ENCODE measurements at places on chromosomes 7 and 10. TPM values are rescaled to one million over a fixed set of nuclear protein-coding genes. Genes with fewer than 3 reads are reported as not detected.

Gene CALML5
- not detected for total RNA-seq

Gene CTAGE4
- total RNA-seq: 0.25 TPM

Gene LRIT1
- total RNA-seq: not detected

Gene LEP
- total RNA-seq: not detected

Gene MRLN
- total RNA-seq: 0.49 TPM

Gene MKI67
- total RNA-seq: 4.2 TPM

Gene PDE6C
- total RNA-seq: not detected

Gene C10orf62
- not detected for total RNA-seq

Gene PWWP2B
- 5.7 TPM for total RNA-seq

Gene CCL24
- not detected for total RNA-seq

Gene MYL10
- not detected for total RNA-seq

Gene IGFBP1
- total RNA-seq: 0.25 TPM

Gene RTKN2
- 3.7 TPM for total RNA-seq

Gene PAX4
- total RNA-seq: not detected

Gene ZNF736
- 35.7 TPM for total RNA-seq

Gene KRIT1
- total RNA-seq: 68.4 TPM

Gene PIK3CG
- total RNA-seq: 0.98 TPM

Gene HIPK2
- total RNA-seq: 20.4 TPM

Gene PRTFDC1
- 24.3 TPM for total RNA-seq

Gene CDHR3
- 11.6 TPM for total RNA-seq

Gene NEURL1
- 26.8 TPM for total RNA-seq

Gene C10orf120
- total RNA-seq: not detected

Gene SPOCK2
- 25.8 TPM for total RNA-seq

Gene HYAL4
- total RNA-seq: not detected

Gene SPDYE2
- total RNA-seq: not detected

Gene TAS2R41
- total RNA-seq: not detected

Gene LRRN3
- 87.5 TPM for total RNA-seq

Gene PSMA2
- 36.1 TPM for total RNA-seq

Gene SLC4A2
- 8.6 TPM for total RNA-seq

Gene OR6V1
- not detected for total RNA-seq

Gene CPN1
- not detected for total RNA-seq

Gene TMEM213
- not detected for total RNA-seq

Gene ADCY1
- 193 TPM for total RNA-seq

Gene ADAM22
- 73.5 TPM for total RNA-seq

Gene GHRHR
- 2.2 TPM for total RNA-seq

Gene TET1
- 28.0 TPM for total RNA-seq

Gene FAM204A
- total RNA-seq: 38.1 TPM
